T-helper 17 cell (primary cell): ENCODE measurements at places on chromosomes 1 and 21.

DNA sequence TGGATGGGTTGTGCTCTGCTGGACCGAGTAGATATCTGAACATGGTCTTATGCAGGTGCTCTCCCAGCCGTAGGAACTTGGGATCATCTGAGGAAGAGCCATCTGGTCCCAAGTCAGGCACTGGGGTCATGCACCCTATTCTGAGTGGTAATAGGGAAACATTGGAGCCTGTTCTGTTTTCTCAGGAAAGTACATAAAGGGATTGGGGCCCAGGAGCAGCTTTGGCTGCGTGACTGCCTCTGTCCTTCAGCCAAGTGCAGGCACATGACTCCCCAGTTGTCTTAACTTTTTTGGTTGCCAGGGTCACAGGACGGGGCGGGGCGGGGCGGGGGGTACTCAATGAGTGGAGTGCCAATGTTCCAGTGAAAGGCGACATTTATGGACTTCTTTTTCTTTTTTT lies 11.5 kb downstream of the PFKFB2 start:
- DNase-seq: no peak

DNA sequence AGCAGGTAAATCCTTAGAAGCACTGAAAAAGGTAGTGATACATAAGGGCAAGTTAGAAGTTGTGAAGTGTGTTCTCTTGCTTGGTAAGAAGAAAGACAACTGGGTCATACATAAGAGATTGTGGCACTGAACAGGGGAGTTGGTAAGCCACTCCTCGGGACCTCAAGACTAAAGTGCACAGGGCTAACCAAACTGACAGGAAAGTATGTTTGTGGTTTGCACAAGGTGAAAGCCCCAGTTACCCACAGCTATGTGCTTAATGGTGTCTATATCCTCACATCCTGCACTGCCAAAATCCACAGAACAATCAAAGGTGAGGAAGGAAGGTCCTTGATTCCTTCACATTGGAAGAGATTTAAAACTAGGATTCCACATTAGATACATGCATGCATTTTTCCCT lies 276.5 kb downstream of the DNM3 start:
- no peak for DNase-seq

GRCh38 chr1:115827452-115828044 lies 13.4 kb downstream of the NHLH2 start:
- DNase-seq: no peak

DNA sequence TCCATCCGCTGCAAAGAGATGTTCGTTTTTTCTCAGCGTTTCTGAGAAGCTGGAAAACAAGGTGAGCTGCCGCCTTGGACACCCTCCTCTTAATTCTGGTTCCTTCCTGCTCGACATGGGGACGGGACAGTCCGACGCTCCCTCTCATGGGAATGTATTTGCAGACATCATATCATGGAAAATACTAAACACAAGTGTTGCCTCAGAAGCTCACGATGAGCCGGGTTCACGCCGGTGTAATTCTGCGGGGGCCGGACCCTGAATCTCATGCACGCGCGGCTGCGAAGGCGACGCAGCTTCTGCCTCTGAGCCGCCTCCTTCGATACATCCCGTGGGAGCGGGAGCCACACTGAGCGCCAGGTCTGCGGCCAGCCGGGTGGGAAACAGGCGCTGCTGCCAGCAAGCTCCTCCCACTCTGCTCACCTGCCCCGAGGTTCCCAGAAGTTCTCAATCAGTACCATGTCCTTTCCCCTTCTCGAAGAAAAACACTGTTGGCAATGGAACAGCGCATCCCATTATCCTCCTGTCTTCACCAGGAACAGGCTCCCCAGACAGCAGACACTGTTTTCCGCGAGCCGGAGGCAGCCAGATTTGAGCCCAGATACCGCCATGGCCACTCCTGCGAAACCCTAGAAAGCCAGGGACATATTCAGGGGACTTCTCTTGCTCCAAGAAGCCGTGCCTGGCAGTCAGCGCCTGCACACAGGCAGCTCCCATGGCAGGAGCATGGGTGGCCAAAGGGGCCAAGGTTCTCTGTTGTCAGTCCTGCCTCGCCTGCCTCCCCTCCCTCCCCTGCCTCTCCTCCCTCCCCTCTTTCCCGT lies 98.0 kb downstream of the WDR4 start:
- no peak for DNase-seq

DNA sequence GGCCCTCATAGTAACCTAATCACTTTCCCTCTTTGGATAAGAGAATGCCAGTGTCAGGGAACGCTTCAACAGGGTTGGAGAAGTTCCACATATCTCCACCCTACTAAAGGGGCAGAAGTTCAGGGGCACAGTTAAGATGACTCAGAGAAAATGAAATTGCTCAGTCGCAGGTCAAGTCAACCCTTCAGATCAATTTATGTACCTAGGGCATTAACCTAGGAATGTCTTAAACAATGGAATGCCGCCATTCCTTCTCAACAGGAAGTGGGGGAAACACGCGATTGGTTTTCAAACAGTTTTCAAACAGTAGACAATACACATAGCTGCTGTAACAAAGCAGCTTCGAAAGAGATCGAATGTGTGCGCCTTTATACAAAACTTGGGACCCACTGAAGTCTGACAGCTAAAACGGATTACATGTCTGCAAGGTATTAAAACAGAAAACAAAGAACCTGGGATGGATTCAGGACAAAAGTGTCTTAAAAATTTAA lies 897 bp downstream of the SLC25A24 start:
- DNase-seq: no peak

GRCh38 chr21:45528028-45528705 lies 14.1 kb downstream of the SLC19A1 start:
- DNase-seq: no peak

GRCh38 chr1:196181594-196181878 lies 426.7 kb downstream of the KCNT2 start:
- no peak for DNase-seq

DNA sequence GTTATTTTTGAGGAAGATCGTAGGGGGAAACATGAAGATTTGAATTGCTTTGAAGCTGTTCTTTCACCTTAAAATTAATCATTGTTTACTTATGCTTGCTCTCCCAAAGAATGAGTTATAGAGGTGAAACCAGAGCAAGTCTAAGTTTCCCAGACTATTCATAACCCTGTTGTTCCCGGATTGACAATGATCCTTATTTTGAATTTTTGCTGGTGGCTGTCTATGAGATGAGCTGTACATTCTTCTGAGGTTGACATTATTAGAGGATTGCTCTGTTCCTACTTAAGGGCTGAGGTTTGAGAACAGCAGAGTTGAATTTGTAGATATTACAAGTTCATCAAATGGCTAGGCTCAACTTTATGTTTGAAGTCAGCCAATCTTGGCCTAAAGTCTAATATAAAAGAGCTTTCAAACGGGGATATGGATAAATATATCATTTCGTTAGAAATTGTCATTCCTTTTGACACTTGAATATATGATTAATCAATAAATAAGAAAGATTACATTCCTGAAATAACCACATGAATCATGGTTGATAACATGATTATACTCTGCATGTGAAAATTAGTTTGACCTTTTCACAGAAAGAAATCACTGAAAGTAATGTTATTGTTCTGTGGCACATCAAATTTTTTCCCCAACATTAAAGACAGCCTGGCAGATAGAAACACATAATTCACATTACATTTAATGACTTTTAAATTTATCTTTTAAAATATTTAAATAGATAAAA lies 19.1 kb upstream of the PDE4B start:
- no peak for DNase-seq

GRCh38 chr1:92299477-92300150 lies 755 bp downstream of the RPAP2 start:
- DNase-seq: no peak

GRCh38 chr21:44051462-44051941 lies 39.4 kb downstream of the TRAPPC10 start:
- no peak for DNase-seq

DNA sequence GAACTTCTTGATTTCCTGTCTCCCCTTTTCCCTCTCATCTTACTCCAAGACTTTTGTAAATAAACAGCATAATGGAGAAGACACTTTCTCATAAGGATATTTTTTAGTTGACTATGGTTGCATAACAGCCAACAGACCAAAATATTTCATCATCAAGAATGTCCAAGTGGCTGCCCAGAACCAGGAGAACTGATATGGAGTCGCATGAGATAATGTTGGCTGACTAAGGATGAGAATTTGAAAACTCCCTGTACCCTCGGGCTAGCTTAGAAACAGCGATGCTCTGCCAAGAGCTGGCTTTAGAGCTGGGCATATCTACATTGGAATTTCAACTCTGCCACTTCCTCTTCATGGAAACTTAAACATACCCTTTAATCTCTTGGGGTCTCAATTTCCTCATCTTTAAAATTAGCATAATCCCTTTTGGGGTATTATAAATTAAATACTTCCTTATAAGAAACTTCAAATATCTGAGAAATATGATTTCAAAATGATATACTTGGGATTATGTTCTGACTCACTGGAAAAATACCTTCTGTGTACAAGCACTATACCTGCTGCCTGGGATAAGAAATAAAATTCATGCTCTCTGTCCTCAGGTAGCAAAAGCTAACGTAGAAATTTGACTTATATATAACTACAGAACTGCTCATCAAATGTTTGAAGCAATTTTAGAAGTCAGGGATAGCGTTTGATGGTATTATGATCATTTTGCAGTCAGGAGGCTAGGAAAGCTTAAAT lies 777.3 kb downstream of the LTN1 start:
- no peak for DNase-seq

- no peak for DNase-seq
Observed at GRCh38 chr1:196887515-196888239, at the start of gene CFHR4. TSS of gene CFHR4 (plus strand) at chr1:196888052. CDS start at chr1:196888151, 99 bp downstream.

- no peak for DNase-seq
Observed at GRCh38 chr1:59125154-59125553, 171.7 kb upstream of the FGGY start.

DNA sequence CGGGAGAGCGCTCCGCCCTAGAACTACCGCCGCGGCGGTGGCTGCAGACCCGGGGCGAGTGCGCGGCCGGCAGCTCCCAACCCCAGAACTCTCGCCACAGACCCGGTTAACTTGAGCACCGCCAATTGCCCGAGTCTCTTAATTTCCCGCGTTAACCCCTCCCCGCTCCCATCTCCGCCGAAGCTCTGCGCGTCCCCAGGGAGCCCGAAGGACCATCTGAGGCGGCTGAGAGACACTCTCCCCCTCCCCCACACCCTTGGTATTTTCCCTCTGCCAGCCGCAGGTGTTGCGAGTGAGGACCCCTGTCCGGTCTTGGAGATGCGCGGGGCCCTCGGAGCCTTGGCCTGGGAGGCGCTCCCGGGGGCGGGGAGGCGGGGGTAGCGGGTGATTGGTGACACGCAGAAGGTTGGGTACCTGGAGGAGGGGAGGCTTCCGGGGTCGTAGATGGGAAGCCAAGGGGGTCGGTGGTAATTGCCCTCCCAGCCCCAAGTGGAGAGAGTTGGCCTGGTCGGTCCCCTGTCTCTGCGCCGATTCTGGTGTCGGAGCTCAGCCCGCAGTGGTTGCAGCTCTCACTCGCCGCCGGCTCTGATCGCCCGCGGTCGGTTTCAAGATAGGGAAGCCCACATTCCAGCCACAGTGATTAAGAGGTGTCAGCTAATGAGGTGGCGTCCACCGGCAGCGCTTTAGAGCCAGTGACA lies 858 bp upstream of the SUSD4 start:
- DNase-seq: no peak

DNA sequence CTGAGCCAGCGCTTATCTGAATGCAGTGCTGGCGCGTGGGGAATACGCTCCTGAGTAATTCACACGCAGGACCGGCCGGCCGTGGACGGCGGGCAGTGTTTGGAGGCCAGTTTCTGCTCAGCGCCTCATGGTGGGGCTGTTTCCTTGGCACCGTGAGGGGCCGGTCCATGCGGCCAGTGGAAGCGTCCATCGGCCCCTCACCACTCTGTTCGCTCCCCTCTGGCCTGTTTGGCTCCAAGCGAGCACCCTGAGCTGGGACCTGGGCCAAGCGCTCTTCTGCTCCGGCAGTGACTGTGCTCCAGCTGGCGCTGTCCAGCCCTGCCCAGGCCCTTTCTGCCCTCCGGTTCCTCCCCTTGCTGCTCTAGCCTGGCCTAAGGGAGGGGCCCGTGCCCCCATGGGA lies 16.3 kb upstream of the PLCH2 start:
- no peak for DNase-seq

DNA sequence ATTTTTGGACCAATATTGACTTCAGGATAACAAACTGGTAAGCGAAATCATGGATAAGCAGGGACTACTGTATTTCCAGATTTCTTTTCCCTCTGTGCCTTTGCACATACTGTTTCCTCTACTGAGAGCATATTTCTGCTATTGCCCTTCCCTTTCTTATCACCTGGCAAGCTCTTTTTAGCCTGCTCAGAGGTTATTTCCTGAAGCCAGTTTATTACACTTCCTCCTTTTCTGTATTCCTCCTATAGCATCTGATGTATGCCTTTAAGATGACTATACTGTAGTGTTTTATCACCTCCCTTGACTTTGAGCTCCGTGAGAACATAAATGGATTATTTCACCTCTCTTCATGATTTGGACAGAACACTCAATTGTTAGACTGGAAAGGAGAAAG lies 49.0 kb downstream of the MAGI3 start:
- no peak for DNase-seq

- no peak for DNase-seq
Observed at GRCh38 chr1:51517361-51518032, 1.6 kb downstream of the EPS15 start.

DNA sequence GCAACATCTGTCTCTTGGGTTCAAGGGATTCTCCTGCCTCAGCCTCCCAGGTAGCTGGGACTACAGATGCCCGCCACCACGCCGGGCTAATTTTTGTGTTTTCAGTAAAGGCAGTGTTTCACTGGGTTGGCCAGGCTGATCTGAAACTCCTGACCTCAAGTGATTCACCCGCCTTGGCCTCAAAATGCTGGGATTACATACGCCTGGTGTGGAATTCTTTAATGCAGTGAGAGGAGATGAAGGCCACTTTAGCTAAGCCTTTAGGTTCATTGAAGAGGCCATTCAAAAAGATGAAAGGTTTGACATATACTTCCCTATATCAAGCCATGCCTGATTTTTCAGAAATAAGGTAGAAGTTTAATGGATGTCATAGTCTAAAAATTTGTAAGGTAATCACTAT lies 162.7 kb downstream of the ST6GALNAC3 start:
- no peak for DNase-seq

DNA sequence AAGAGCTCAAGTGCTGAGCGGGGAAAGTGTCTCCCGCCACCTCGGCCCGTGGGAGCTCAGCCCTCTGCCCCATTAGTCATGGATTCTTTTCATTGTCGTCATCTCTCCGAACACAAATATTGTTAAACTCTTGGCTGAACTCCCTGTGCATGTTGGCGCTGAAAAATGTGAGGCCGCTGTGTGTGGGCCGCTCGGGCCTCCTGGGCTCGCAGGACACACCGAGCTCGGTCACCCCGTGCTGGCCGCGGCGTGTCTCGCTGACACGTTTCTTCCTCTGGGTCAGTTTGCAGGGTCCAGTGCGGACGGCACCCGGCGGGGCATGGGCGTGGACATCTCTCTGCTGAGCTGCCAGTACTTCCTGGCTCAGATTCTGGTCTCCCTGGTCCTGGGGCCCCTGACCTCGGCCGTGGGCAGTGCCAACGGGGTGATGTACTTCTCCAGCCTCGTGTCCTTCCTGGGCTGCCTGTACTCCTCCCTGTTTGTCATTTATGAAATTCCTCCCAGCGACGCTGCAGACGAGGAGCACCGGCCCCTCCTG lies 25.6 kb downstream of the SLC45A1 start:
- DNase-seq: no peak

GRCh38 chr1:232459087-232459486 lies 170.8 kb downstream of the SIPA1L2 start:
- DNase-seq: no peak

- DNase-seq: no peak
Observed at GRCh38 chr1:167161242-167161641, 59.4 kb upstream of the POU2F1 start.
